NCI-H1930 (cell line): ENCODE measurements at places on chromosomes 12 and 14.

GRCh38 chr14:33230021-33230420 is 291.3 kb downstream of the NPAS3 start:
- no peak for DNase-seq

- DNase-seq, result no peak
These were observed 101.9 kb downstream of the RFLNA start for GRCh38 chr12:124396544-124397398.

- DNase-seq, result no peak
These were observed 391.9 kb upstream of the ATP2B1 start for GRCh38 chr12:90100579-90100978.

GRCh38 chr14:95156161-95157047 is 925 bp downstream of the DICER1 start:
- DNase-seq, result no peak

GRCh38 chr12:57936513-57936883 is 4.9 kb upstream of the ATP23 start:
- DNase-seq, result no peak

DNA sequence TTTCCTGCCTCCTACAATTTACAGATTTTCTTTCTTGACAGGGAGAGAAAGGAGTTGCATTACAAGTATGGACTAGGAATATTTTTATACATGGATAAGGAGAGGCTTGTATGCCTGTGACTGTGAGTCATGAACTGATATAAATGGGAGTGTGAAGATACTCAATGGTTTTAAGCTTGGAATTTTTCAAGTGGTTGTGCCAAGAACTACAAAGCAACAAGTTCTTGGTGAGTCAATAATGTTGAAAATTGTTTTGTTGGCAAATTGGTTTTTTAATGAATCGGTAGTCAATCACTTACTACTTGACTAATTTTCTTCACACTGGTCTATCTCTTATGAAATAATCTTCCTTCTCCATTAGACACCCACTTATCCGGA is 58.9 kb upstream of the HMGA2 start:
- DNase-seq, result no peak

DNA sequence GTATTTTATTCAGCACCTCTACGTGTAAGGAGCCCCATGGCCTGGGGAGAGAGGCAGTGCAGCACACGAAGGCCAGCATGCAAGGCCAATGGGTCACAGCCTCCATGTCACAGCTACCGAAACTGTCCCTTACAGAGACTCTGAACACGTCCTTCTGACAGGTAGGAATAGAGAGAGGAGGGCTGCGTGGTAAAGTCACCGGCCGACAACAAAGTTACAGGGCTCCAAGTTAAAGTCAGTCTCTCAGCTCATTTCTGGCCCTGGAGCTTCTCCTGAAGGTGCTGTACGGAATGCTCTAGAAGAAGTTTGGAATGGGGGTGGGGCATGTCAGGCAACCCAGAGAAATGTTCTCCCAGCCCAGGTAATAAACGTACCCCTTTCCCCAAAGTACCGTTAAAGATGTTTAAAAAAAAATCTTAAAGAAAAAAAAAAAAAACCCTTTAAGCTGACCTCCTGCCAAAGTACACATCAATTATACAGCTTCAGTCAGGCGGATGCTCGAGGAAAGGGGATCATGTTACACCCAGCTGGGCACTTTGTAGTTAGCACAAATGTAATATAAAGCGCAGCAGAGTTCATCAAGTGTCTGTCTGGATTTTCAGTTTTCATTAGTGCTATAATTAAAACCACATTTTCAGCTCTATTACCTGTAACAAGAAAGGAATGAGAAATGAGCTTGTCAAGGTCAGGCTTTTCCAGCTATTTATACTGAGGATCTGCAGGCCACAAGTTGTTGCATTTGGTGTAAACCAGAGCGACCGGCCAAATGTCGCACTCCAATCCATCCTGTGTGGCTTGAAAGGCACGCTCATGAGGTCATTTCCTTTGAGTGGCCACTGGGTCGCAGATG is 53.3 kb upstream of the CDKN3 start:
- no peak for DNase-seq

GRCh38 chr14:99360774-99361595 is 89.0 kb upstream of the BCL11B start:
- no peak for DNase-seq

DNA sequence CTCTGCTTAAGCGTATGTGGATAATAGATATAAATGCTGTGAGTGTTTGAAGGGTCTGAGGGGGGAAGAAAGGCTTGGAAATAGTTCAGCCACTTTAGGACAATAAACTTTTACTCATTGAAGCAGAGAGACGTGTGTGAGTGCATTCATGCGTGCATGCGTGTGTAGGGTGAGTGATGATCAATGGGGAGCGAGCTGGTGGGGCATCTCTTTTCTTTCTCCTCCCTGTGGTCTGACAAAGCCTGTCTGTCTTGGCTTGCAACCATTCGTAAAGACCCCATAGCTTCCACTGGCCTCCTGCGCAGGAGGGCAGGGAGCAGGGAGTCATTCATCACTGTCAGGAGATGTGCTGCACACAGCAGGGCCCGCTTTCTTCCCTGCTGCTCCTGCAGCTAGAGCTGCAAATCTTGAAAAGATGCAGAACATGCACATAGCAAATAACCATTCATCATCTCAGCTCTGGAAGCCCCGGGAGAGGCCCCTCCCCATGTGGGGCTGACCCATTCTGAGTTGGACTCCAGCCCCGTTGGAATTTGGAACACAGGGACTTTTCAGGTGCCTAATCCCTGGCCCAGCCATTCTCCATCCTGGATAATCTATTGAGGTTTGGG is 223.2 kb downstream of the PPM1H start:
- no peak for DNase-seq

DNA sequence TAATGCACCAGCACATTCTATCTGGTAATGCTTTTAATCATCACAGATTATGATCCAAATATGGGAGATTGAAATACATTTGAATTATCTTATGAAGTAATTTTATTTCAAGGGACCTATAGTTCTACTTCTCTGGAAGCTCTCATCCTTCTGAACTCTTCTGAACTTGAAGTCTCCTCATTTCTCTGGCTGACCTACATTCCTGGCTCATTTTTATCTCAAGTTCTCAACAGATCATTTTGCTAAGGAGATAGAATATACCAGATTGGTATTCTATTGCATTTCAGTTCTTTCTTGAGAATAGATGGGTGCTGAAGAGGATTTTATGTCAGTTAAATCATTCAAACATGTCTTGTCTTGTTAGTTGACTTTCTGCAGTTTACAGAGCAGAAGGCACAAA is 7.9 kb downstream of the HMGA2 start:
- no peak for DNase-seq

DNA sequence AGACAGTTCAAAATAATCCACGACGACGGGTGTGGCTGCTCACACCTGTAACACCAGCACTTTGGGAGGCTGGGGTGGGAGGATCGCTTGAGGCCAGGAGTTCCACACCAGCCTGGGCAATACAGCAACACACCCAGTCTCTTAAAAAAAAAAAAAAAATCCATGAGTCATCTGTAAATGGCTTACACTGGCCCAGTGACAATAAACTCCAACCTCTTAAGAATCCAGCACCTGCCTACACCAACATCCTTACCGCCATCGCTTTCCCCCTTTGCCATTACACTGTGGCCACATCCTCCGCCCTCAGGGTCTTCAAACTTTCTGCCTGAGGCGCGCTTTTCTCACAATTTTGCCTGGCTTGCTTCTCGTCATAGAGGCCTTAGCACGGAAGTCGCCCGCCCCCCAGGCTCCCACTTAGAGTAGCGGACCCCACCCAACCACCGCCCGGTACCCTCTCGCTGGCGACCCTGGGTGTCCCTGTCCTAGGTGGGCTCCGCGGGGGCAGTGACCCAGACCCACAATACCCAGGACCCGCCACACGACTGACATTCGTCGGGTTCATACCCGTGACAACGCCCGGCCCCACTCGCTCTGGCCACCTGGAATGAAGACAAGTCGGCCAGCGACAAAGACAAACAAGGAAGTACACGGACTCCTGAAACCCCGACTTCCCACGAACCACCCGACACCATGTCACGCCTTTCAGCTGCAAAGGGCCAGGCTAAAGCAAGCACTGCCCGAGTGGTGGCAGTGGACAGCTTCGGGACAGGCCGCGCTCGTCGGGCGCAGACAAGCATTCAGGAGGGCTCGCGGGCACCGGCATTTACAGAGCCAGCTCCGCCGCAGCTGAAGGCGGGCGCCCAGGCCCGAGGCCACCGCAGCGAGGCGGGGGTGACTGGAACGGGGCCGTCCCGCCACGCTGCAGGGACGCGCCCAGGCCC is 636 bp downstream of the GOLGA3 start:
- DNase-seq, result no peak

GRCh38 chr12:2687726-2688125 is 107.0 kb upstream of the FKBP4 start:
- DNase-seq, result no peak
